ENCODE measurements at places on chromosomes 3 and 15.
A peak's percentile ranks its signal among the peaks of the same experiment; 100 is the strongest.

- DNase-seq, result no peak
Measured at GRCh38 chr3:109982201-109982600, 644.9 kb upstream of the DPPA4 start.

DNA sequence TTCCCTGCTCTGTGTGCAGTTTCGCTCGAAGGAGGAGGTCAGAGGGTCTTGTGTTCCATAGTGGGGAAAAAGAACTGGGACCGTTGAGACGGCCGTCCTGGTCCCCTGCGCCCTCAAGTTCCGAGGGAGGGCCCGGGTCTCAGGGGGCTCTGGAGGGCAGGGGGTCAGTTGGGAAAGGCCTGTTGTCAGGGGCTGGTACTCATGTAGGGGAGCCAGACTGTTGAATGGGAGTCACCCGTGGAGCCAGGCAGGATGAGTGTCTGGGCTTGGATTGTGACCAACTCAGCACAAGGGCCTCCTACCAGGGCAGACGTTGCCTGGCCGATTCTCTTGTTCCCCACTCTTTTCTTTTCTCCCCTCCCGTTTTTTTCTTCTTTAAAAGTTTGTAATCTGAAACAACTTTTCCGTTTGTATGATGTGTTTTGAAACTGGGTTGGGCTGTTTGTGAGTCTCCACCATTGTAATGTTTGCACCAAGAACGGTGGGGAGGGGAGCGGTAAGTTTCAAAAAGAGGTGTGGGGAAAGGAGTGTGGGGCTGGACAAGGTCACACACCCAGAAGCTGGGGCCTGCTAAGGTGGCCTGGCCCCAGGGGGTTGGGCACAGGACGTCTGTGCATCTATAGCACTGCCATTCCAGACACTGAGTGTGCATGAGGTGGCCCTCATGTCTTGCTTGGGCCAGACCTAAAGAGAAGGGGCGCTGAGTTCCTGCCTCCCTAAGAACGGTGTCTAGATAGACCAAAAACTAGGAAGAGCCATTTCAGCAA, 1.1 kb downstream of the CMTM7 start:
- DNase-seq, result peak; percentile 60

DNA sequence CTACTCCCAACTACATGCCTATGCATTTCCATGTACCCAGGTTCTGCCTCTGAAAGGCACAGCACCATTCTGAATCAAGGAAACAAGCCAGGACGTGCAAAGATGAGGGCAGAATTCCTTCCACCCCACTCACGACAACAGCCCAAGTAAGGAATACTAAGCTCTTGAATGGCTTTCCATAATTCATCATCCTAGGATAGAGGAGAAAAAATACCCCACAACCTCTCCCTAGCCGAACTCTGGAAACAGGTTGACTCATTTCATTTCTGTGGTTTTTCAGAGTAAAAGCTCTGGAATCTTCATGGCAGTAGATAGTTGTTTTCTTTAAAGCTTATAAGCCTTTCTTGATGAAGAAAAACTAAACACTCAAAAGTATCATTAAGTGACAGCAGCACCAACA, 77.8 kb downstream of the PDZRN3 start:
- DNase-seq, result no peak

GRCh38 chr3:183274609-183275008, 21.6 kb downstream of the B3GNT5 start:
- DNase-seq, result no peak

GRCh38 chr3:147701195-147701594, 292.0 kb downstream of the ZIC1 start:
- DNase-seq, result no peak

DNA sequence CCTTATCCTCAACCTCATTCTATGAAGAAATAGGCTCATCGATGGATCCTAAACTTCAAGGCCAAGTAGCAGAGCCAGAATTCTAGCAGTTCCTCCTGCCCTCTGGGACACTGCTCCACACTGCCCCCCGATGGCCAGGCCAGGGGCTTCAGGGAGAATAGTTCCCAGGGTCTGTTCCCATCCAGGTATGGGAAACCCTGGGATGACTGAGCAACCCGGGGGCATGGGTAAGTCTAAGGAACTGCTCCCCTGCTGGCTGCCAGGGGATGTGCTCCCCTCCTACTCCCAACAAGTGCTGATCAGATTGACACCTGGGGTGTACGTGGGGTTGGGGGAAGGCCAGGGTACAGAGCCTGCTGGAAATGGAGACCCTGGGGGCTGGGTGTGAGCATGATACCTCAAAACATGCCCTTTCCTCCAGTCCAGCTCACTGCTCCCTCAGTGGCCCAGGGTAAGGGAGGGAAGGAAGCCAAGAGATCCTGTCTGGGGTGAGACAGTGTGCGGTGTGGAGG, 7.6 kb downstream of the ULK3 start:
- DNase-seq, result peak; percentile 68

DNA sequence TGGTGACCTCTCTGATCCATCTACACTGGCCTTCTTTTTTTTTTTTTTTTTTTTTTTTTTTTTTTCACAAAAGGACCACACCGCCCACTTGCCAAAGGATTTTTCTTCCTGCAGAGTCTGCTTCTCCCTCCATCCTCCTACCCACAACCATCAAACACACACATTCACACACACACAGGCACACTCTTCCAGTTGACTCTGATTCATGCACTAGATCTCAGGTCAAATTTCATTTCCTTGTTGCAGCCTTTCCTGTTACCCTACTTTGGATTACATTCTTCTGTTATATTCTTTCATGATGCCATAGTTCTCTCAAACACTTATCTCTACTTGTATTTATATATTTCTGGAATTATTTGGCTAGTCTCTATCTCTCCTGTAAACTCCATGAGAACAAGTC, 133.9 kb downstream of the STAC start:
- no peak for DNase-seq

DNA sequence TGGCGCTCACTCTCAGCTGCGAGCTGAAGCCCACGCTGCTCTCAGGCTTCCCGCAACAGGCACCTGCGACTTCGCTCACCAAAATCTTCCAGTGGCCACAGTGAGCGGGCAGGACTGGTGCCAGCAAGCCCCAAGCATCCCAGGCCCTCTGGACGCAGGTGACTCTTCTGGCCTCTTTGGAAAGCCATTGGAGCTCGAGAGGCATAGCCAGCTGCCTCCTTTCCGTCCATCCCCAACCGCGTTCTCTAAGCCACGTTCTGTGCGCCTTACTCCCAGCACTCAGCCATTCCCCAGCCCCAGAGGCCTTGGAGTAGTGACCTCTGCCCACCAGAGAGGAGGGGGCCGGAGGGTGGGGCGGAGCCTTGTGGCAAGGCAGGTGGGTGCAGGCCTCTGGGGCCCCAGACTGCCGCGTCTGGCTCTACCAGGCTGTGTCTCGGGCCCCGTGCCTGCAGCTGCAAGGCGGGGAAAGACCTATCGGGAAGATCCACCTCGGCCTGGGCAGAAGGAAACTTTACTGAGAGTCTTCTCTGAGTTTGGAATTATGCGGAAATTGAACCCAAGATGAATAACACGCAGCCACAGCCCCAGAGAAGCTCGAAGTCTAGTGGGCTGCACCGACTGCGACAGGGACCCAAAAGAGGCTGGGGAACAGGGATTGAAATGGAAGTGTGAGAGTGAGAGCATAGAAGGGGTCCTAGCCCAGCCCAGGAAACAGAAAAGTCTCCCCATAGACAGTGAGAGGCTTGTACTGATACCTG, 3.6 kb upstream of the SOX14 start:
- DNase-seq, result no peak

- peak; percentile 47 for DNase-seq
Measured at GRCh38 chr3:28575746-28576613, 227.4 kb upstream of the AZI2 start.

DNA sequence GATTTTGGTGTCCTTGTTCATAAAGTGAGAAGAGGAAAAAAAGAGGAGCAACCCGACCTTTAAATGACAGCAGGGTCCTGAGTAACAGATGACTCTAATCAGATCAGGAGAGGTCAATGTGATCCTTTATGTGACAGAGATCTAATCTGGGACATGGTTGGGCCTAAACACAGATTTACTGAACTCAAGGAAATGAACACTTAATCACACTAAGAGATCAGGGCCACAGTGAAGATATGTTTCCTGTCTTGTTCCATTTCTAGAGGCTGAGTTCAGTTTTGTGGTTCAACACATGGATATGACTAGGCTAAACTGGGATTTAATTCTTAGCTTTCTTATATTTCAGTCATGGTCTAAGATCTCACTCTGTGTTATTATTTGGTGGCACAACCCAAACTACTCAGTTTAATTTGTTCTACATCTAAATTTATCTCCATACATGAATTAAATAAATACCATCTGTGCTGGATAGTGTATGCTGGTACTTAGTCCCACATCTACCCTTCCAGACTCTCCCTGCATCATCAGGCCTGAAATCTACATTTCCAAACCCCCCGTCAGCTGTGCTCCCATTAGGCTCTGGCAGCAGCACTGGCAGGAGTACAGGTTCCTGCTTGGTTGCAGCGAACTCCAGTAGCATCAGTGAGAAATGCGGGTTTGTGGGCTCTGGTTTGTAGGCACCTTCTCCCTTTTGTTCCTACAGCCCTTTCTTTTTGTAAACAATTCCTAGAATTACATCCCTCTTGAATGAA, 22.6 kb downstream of the SFMBT1 start:
- no peak for DNase-seq

GRCh38 chr15:25091421-25092158, 136.8 kb downstream of the SNRPN start:
- DNase-seq, result no peak

- no peak for DNase-seq
Measured at GRCh38 chr3:187130346-187131066, 8.8 kb downstream of the RPL39L start.

DNA sequence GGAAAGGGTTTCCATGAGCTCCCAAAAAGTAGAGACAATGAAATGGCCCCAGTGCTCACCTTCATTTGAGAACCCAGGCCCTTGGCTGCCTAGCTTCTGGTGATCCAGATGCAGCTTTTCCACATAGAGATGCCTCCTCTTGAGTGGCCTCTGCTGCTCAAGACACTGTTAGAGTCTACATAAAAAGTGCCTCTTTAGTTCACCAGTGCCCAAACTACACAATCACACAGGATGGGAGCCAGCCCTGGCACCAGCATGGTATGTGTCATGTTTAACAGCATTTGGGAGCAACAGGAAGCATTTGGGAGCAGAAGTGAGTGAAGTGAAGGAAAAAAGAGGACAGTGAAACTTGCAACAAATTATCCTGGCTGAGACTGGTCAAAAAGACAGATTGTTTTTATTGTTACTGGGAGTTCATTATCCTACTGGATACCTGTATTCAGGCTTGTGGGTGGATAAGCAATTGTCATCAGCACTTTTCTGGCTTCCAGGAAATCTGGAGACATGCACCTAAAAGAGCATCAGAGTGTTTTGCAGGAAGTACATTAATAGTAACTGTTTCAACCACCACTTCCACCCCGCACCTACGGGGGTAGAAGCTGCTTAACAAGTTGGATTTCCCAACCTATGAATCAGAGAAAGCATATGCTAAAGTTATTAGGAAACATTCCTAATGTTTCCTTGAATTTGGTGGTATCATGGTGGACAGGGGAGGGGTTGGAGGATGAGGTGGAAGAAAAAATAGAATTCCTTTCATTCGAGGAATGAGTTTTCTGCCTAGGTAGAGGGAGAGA, 416.2 kb downstream of the IGSF11 start:
- DNase-seq, result no peak

- no peak for DNase-seq
Measured at GRCh38 chr3:127195417-127195816, 2.5 kb downstream of the PRR23E start.

- no peak for DNase-seq
Measured at GRCh38 chr3:32419742-32420125, 28.1 kb downstream of the CMTM7 start.

- no peak for DNase-seq
Measured at GRCh38 chr15:94300612-94301011, 69.3 kb downstream of the MCTP2 start.

DNA sequence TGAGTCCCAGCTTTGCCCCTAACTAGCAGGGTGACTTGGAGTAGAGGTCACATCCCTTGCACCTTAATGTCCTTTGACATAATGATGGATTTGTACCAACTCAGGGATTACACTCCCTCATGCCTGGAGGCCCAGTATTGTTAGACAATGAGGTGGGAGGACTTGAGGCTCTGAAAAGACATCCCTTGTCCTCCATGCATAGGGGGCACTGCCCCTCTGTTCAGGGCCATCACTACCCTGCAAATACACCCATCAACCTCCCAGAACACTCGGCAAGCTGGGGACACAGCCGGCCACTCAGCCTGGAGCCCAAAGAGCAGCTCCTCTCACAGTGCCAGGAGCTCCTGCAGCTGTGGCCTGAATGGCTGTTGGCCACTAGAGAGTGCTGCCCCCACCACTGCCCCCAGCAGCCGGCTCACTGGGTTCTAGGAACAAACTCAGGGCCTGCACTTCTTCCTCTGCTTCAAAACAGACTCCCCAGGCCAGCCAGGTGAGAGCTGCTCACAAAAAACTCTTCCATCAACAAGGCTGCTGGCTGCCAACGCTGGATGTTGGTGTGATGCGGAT, 90.2 kb downstream of the GABRB3 start:
- no peak for DNase-seq

DNA sequence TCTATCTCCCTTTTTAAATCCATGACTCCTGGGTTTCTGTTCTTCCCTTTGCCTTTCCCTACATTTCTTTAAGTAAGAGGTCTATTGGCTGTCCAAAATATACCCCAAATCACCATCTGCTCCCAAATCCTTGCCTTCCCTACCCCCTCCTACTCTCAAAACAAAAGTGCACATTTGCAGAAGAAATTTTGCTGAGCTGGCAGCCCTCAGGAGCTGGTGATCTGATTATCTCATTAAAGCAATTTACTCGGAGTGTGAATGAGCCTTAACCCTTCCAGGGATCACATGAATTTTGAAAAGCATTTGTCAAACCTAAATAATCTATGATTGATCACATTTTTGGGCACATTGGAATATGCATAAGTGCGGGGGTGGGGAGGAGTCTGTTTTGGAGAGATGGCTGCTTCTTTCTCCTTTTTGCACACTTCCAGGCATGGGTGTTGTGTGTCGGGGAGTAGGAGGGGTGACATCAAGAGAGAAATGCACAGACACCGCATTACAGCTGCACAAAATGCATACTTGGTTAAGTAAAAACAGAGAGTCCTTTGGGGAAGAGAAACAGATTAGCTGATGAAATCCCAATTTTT, 892.6 kb downstream of the TUSC7 start:
- DNase-seq, result no peak

GRCh38 chr15:28960979-28961378, 75.2 kb downstream of the APBA2 start:
- DNase-seq, result peak; percentile 56

GRCh38 chr3:69716119-69716518, 23.1 kb upstream of the MITF start:
- DNase-seq, result no peak

DNA sequence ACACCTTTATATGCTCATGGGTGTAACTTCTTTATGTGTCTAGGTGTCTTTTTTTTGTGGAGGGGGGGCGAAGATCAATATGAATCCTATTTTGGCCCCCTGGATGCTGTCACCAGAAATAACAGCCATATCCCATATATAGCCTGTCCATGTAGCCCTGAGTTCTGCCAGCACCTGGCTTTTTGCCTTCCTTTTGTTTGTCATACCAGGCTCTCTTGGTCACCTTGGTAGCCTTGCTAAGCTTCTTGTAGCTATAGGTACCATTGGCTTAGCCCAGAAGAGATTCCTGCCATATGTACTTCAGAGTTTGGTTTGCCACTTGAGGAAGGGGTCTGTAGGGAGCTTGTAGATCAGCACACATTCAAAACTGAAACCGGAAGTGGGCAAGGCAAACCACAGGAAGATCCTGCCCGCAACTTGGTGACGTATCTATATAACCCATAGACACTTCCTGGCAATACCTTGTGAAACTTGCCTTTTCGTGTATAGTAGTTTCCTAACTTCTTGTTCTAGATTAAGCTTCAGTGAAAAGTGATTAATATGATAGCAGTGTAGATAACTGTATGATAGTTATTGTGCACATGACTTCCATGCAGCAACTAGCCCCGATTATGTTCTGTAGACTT, 11.9 kb downstream of the RASA2 start:
- DNase-seq, result no peak
